ENCODE measurements at places on chromosomes 12 and 14.
A peak's percentile ranks its signal among the peaks of the same experiment; 100 is the strongest.

- no peak for DNase-seq
Measured at GRCh38 chr14:68297876-68298468, 478.4 kb downstream of the RAD51B start.

DNA sequence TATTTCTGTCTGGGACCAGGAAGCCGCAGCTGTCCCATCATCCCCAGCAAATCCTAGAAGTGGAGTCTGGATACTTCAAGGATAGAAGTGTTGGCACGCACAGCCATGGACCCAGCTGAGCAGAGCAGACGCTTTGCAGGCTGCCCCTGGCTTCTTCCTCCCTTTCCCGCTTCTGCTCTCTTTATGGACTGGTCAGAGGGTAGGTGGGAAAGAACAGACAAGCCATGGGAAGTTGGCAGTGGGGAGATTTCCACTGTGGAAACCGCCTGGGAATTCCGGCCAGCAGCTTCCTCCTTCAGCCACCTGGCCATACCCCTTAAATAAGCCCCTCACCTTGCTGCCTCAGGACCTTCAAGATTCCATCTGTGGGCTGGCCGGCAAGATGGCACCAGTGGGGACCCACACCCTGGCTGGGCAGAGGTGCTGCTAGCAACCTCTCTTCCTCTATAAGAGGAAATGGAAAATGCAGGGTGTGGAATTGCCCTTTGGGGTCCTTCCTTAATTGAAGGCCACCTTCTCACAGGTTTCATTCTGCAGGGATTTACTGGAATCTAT is 20.6 kb downstream of the OTUB2 start:
- no peak for DNase-seq

DNA sequence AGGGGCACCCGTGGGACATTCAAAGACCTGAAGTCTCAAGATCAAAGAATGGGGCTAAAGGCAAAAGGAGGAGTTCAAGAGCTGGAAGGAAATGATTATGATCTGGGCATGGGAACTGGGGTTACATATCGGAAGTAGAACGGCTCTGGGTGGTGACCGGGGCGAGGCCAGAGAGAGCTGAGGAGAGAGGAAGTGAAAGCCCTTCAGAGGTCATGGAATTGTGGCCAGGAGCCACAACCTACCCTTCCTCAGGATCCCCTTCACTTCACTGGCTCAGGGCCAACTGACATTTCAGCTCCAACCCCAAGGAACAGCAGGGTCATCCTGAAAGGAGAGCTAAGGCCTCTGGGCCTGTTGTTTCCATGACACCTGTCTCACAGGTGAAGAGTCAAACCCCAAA is 57.8 kb downstream of the GALNT16 start:
- DNase-seq = no peak

GRCh38 chr12:88242571-88242925 is 100.4 kb downstream of the TMTC3 start:
- no peak for DNase-seq

- peak; percentile 1 for DNase-seq
Measured at GRCh38 chr14:70289138-70289537, 70.3 kb downstream of the COX16 start.

DNA sequence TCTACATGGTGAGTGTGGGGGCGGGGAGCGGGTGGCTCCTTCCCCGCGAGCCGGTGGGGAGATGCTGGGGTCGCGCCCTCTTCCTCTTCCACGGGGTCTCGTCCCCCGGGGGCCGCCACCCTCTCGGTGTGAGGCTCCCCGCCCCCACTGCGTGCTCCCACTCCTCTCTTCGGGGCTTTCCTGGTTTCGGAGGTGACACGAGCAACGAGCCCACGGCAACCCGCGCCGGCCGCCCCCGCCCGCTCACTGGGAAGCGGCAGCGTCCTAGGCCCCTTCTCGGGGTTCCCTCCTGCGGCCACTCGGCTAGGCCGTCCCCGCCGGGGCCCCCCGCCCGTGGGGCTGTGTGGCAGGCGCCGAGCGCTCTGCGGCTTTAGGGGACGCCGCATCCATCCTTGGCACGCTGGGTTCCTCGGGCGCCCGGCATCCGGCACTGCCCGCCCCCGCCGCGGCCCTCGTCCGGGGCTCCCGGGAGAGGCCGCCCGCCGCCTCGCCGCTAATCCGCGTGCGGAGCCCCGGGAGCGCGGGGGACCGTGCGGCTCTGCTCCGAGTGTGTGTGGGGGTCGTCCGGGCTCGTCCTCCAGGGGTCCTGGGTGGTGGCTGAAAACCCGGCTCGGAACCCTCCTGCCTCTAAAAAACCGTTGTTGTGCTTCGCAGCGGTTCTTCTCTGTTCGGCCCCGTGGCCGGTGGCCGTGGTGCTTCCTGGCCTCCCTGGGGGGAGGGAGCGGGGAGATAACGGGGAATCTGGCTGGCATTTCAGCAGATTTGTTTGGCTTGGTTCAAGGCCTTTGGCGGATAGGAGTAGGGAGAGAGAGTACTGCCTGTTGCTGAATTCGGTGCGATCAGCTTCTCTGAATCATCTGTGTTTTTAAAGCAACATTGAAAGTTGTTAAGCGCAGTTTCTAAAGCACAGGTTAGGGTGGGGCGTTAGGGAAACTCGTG is 1.0 kb downstream of the PCNX1 start:
- DNase-seq = peak; percentile 41

- no peak for DNase-seq
Measured at GRCh38 chr14:72480464-72481243, 413.2 kb downstream of the DPF3 start.

GRCh38 chr12:61524851-61525250 is 735.4 kb upstream of the USP15 start:
- no peak for DNase-seq

DNA sequence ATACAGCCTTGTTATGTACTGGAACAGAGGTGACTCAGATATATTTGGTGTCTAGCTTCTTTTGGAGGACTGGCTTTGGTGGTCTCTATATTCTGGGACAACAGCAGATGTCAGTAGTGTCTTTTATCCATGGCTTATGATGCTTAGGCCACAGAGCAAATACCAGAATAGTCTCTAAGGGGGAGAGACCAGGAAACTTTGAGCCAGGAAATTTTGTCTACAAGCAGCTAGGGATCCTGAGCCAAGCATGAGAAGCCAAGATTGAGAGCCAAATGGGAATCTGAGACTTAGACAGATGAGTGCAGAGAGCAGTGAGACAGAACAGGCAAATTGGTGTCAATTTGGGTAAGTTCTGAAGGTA is 28.4 kb upstream of the PTPRR start:
- DNase-seq = no peak

GRCh38 chr12:67764946-67765619 is 116.5 kb downstream of the DYRK2 start:
- DNase-seq = no peak

DNA sequence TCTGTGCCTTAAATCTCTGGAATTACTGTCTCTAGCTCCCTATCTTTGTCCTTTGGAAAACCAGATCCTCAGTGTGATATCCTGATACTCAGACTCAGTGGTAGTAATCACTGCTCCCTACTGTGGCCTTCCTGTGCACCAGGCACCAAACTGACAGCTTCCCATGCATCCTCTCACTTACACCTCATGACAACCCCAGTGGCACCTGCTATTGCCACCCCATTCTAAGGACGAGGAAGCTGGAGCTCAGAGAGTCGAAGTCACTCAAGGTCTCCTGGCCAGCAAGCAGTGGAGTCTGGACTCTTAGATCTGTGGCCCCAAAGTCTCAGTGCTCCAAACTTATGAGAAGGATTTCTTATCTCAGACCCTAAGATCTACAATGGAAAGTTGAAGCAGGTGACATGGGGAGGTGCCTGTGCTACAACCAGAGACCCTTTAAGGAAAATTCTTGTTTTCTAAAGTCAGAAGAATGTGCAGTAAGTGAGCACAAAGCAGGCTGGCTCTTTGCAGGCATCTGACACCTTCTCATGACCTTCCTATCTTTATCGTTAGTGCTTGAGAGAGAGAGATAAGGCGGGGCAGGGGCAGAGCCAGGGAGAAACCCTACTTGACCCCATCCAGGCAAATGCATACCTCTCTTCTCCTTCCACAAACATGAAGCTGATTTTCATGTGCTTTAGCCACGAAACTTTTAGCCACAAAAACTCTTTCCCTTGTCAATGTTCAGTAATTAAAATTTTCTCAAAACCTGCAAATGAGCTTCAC is 47.1 kb downstream of the CCDC60 start:
- DNase-seq = no peak

DNA sequence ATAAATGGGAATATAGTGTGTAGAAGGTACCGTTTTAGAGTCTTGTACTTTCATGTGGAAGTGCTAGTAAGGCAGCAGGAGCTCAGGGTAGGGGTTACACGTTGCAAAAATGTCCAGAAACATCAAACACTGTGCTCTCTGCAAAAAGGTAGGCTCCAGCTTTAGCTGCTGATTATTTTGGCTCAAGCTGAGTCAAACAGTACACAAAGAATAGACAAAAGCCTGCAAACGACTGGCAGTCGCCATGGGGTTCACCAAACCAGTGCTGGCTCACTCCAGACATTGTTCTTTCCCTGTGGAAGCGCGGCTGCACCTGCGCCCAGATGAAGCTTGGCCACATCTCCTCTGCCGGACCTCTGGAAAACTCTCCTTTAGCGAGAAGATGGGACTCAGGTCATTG is 45.3 kb upstream of the NAA30 start:
- DNase-seq = no peak

DNA sequence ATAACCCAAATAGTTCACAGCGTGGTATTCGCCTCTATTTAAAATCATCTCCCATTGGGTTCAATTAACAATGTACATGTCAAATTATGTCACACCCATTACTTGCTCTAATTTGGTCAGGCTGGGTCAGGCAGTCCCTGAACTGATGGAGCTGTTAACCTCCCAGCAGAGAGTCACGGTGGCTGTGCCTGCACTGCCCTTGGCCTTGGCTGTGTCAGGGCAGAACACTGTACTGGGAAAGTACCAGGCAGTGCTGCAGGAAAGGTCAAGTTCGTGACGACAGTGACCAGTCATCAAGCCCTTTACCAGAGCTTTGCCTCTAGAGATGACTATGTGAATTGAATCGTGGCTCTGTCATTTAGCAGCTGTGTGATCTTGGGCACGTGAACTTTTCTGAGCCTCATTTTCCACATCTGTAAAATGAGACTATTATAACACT is 100.0 kb downstream of the ARF6 start:
- DNase-seq = no peak

DNA sequence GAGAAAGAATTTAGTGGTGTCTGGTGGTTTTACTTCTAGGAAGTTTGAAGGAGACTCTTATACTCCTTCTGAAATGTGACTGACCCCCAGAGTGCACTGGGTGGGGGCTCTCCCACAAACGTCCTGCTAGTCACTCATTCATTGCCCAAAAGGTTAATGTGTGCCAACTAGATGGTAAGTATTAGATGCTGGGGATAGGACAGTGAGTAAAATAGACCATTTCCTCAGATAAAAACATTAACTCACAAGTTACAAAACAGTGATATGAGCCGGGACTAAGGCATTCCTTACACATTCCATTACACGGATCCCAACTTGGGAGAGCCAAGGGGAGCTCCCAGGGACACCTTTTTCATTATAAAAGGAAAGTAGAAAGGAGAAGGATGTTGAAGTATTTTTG is 185.1 kb downstream of the ATXN7L3B start:
- no peak for DNase-seq

DNA sequence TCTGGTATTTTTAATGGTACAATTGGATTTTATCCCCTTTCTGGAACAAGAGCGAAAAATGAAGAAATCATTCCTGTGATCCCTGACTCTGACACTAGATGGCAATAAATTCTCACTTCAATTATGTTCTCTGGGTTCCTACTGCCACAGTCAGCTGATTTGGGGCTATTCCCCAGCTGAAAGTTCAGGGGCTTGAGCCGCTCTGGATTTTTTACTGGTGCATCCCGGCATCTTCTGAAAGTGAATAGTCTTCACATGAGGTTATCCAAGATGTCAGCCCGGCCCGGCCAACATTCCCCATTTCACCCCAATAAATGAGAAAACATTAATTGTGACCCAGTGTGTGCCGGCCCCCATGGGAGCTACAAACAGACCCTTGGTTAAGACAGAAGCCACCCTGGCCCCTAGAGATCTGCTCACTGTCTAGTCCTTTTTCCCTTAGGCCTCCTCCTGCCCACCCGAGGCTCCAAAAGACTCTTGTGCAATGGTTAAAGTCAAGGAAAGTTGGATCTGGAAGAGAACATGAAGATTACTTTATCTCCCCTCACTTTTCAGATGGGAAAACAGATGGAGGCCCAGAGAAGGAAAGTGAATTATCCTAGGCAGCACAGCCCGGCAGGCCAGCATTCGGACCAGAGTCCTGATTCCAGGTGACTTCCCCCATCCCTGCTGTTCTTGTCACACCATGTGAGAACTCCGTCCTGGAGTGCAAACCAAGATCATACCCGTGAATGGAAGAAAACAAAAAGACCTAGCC is 20.8 kb downstream of the CKAP4 start:
- DNase-seq = peak; percentile 40

GRCh38 chr12:13435235-13435933 is 238.9 kb downstream of the EMP1 start:
- no peak for DNase-seq

- DNase-seq = no peak
Measured at GRCh38 chr14:99728981-99729451, 44.9 kb downstream of the CYP46A1 start.

GRCh38 chr12:51365276-51365675 is 18.8 kb upstream of the CELA1 start:
- DNase-seq = no peak

DNA sequence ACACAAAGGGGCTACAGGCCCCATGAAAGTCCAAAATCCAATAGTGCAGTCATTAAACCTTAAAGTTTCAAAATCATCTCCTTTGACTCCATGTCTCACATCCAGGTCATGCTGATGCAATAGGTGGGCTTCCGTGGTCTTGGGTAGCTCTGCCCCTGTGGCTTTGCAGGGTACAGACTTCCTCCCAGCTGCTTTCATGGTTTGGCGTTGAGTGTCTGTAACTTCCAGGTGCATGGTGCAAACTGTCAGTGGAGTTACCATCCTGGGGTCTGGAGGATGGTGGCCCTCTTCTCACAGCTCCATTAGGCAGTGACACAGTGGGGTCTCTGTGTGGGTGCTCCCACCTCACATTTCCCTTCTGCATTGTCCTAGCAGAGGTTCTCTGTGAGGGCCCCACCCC is 8.5 kb upstream of the OR4Q2 start:
- DNase-seq = no peak

- no peak for DNase-seq
Measured at GRCh38 chr14:75832621-75833297, 149.0 kb downstream of the TGFB3 start.

DNA sequence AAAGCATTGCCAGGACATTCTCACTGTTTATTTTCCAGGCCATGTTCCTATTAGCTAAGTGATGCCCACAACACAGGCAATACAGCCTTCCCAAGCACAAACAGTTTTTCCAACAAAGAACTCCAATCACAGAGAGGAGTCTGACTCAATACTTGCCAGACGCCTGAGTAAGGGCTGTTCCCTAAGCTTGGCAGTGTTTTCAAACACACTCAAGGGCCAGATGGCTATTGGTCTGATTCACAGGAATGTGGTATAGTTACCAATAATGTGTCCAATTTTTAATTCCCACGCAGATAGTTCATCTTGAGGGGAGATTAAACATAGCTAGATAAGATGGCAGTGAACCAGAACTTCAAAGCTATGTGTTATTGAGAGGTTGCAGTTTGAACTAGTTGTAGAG is 381.0 kb downstream of the SNAPC1 start:
- DNase-seq = no peak

GRCh38 chr12:42660968-42661937 is 71.7 kb upstream of the PRICKLE1 start:
- DNase-seq = no peak
